ENCODE measurements at places on chromosomes 5 and 9.

- no peak for DNase-seq
Measured at GRCh38 chr9:99085949-99086948, 18.7 kb upstream of the TGFBR1 start.

- DNase-seq, result no peak
Measured at GRCh38 chr5:179431221-179431824, 86.1 kb upstream of the ADAMTS2 start.

GRCh38 chr9:128192601-128193371, 1.4 kb upstream of the CIZ1 start:
- DNase-seq, result no peak

DNA sequence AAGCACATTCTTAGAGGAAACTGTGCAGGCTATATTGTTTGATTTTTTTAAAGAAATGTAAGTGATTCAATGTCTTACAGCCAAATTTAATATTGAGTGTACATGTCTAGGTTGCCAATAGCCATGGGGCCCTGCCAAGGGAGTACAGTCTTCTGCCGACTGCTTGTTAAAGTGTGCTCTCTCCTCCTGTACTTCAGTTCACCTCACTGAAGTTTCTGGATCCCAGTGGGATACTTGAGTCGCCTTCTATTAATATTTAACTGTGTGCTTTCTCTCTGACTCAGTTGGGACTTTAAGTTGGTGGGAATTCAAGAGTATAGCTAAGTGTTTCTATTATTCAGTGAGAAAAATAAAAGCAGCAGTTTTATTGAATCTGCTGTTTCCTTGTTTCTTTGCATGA, 44.5 kb upstream of the C5orf47 start:
- DNase-seq, result no peak

DNA sequence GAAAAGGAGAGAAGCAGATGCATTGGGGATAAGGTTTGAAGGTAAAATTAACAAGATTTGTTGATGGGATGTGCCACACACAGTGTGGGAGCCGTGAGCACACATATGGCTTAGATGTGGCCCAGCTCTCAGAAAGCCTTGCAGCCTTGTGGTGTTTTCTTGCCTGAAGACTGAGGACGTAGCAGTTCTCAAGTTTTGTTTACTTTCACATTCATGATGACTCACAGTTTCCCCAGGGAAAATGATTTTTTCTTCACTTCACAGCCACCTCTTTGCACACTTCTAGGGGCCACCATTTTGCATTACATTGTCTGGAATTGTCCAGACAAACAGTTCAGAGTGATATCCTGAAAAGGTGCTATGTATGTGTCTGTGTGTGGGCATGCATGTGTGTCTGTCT, 126.2 kb downstream of the BASP1 start:
- DNase-seq, result no peak

DNA sequence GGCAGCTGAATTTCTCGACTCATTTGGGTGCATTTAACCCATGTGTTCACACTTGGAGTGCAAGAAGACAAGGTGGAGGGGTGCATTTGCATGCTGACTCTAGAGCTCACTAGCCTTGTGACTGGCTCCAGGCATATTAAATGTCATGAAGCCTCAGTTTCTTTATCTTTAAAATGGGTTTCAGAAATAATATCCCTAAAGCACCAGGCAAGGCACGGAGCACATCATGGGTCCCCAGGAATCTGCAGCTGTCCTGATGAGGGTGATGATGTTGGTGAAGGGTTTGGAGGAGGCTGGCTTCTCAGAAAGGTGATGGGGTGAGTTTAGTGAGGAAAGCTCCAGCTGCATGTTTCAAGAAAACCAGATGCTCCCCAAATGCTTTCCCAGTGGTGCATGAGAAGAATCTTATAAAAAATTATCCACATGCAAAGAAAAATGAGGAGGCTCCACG, 14.8 kb downstream of the STC2 start:
- no peak for DNase-seq

DNA sequence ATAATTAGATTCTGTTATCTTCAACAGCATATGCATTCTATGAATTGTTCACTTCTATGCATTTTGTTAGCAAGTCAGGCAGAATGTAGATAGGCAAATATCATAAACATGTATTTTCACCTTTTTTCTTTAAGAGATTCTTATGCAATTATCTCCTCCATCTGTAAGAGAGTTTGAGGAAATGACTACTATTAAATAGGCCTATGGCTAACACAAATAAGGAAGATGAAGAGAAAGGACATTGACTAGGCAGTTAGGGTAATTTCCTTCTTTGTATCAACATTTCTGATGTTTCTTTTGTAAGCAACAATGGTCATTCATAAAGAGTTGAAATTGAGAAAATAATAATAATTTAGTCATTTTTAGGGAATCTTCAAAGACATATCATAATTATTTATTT, 145.2 kb upstream of the CDH12 start:
- DNase-seq, result no peak
